Psoas muscle (tissue), 8 donors: ENCODE measurements at places on chromosomes 16 and 17. TPM values are rescaled to one million over a fixed set of nuclear protein-coding genes. Genes with fewer than 3 reads are reported as not detected.

DNA sequence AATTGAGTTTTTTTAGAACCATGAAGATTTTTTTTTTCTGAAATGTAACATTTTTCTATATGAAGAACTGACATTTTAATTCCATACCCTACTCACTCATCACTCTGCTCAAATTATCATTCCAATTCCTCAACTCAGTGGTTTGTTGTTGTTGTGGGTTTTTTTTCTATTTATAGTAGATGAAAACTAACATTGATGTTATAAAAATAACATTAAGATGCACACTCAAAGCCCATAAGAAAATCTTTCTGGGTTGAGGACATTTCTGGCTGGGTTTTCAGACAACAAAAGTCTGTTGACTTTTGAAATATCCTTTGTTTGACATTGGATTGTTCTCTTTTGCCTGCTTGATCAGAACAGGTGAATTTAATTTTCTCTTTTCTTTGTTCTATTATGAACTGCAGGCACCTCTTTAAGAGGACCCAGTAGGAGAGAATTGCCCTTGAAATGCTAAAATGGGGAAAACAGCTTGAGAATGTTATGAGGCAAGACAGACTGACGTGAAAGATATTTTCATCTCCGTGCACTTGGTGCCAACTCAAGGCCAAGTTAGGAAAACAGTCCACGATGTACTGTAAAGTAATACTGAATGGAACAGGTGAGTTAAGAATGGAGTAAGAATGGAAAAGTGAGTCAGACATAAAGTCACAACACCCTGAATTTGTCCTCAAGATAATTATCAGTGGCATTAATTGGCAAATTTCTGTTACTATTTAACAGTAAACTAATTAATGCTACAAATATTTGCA, 16.1 kb upstream of the ABCA5 start:
- peaks cover 23% of the 10 kb centered on the region for H3K4me1 ChIP-seq
- no peaks in the 10 kb centered on the region for H3K27me3 ChIP-seq
- no peak overlapping the region for H3K4me3 ChIP-seq

DNA sequence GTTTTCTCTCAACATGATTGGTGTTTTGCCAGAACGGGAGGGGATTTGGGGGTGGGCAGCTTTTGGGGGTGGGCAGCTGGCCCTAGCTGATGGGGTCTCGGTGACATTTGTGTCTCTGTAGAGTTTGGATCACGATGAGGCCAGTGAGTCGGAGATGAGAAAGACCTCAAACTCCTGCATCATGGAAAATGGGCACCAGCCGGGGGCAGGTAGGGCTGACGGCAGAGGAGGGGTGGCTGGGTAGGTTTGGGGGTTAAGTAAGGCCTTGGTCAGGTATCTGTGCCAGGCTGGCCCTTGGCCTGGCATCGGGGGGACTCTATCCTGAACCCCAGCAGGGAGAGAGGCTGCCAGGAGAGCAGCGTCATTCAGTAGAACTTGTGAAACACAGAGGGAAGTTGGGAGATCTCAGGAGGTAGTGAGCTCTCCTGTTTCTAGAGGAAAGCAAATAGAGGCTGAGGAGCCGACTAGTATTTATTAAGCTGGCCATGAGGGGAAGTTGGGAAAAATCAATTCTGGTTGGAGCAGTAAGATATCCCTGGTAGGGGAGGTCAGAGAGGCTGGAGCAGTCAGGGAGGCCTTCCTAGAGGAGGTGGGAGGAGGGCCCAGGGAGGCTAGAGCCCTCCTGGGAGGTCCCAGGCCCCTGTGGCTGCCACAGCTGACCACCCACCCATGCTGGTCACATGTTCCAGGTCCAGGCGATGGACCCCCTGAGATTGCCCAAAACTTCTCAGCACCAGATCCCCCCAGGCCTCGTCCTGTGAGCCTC, 8.1 kb downstream of the SMTNL2 start:
- no peaks in the 10 kb centered on the region for H3K27me3 ChIP-seq
- no peak for DNase-seq
- peak overlapping the region; percentile 37 for H3K4me3 ChIP-seq
- peak overlapping the region; percentile 99 for H3K27ac ChIP-seq
- H3K4me1 ChIP-seq, result peaks cover 73% of the 10 kb centered on the region
- H3K36me3 ChIP-seq, result peaks cover 51% of the 10 kb centered on the region

DNA sequence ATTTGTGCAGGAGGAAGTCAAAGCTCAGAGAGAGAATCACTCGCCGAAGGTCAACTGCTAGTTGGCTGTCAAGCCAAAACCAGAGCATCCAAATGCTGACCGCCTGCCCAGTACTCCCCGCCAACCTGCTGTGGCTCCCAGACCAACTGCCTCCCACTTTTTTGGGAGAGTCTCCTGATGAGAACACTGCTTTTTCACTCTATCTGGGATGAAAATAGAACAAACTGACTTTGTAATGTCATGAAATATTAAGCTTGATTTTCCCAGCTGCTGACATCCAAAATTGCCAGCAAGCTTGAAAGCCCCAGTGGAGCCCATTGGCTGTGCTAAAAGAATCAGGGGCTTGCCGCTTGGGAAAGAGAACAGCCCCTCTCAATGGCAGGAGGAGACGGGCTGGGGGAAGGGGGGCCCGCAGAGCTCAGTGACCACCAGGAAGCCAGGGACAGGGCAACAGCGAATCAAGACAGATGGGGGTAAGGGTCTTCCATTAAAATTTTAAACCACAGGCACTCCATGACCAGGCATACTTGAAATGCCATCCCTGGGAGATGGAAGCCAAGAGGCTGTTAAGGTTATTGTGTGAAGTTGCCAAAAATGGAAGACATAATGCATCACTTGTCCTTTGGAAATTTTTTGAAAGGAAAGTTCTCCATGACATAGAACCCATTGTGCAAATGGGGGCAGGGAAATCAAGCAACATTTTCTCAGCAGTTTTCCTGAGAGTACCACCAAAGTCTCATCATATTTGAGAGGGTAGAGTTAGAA, 125.7 kb upstream of the CDH5 start:
- H3K27ac ChIP-seq, result no peak overlapping the region
- no peak overlapping the region for H3K4me3 ChIP-seq
- H3K36me3 ChIP-seq, result no peaks in the 10 kb centered on the region
- DNase-seq, result peak; percentile 31
- H3K4me1 ChIP-seq, result no peaks in the 10 kb centered on the region

The DOC2A gene
- 0.15 TPM for polyA plus RNA-seq
